ENCODE measurements at places on chromosomes 6 and 20.

DNA sequence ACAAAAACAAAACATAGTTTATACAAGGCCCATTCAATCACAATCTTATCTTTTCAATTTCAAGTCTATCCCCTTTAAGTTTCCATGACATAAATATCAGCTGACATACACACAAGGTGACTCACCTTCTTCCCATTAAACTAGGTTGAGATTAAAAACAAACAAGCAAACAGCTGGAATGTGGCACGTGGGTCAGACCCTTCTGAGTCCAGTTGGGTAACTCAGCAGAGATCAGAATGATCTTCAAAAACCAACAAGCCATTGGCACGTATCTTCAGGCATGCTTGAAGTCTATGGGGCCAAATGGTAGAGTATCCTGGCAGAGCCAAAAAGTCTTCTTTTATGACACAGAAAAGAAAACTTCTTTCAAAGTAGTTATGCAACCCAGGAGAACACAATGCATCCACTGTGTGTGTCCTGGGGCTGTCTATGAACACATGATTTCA lies 603.5 kb upstream of the CITED2 start:
- DNase-seq, result no peak

GRCh38 chr6:110395221-110395620 lies 20.2 kb downstream of the DDO start:
- DNase-seq, result no peak

- DNase-seq, result no peak
Observed at GRCh38 chr6:26071135-26071534, 16.1 kb upstream of the HFE start.

DNA sequence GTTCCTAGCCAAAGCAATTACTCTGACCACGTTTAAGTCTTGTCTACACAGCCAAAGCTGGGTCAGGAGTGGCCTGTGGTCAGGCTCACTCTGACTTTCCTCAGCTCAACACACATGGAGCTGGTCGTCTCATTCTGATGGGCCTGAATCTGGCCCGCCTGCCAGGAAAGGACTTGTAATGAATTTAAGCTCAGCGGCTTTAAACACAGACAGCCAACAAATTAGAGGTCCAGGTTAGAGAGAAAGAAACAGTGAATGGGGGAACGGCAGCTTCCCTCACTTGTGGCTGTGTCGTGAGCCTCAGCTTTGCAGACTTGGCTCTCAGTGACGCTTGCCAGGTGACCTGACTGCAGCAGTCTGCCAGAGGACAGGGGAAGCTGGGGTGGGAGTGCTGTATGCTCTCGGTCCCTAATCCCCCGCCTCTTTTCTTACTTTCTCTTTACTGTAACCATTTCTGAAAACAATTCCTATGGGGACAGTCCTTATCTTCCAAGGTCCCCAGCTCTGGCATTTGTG lies 121.9 kb upstream of the AGPAT4 start:
- DNase-seq, result no peak

- DNase-seq, result no peak
Observed at GRCh38 chr6:19999319-20000191, 162.4 kb downstream of the ID4 start.

GRCh38 chr6:113047932-113048331 lies 700.8 kb downstream of the RFPL4B start:
- DNase-seq, result no peak

DNA sequence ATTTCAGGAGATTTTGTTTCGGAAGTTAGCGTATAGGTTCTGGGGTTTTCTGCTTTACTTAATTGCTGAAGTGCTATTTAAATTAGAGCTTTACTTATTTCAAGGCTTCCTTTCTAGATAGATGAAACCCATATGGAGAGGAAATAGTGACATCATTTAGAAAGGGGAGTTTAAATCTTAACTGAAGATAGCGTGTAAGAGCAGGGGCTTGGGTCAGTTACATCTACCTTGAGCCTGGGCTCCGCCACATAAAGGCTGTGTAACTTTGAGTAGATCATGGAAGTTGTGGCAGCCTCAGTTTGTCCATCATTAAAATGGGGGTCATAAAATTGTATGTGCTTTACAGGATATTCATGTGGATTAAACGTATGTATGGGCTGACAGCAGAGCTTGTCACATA lies 4.7 kb downstream of the CDS2 start:
- no peak for DNase-seq

GRCh38 chr6:105483492-105483891 lies 80.6 kb upstream of the PREP start:
- no peak for DNase-seq

DNA sequence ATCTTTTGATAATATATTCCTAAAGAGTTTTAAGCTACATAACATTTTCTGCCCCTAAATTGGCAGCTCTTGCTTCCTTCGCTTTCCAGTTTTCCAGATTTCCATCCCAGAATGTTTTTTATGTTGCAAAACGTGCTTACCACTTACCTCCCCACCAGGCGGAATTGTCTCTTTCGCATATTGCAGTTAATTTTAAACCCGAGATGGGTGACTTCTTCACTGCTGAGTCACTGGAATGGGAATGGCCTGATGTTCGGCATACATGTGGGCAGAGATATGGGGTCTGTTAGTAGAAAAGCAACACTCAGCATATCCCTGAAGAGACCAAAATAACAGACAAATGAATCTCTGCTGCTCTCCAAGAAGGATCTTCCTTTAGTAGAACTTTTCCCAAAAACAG lies 491.2 kb downstream of the PREX1 start:
- no peak for DNase-seq

DNA sequence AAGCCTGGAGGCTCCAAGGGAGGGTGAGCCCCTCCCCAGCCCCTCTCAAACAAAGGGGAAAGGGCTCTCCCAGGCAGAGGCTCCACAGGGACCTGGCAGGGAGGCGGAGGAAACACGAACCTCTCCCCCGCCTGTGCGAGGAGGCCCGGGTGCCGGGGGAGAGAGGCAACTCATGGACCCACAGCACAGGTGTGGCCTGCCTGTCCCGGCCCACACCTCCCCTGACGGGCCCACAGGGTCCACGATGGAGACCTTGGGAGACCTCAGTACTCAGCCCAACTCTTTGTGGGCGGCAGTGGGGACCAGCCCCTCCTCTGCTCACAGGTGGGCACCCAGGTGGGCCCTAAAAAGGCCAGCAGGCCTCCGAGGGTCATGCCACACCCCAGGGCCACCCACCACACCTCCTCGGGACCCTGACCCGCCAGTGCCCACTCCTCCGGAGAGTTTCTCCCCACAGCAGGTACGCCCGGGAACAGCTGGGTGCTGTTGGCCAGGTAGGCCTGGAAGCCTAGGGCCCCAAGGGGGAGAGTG lies 12.2 kb downstream of the LAMA5 start:
- no peak for DNase-seq

DNA sequence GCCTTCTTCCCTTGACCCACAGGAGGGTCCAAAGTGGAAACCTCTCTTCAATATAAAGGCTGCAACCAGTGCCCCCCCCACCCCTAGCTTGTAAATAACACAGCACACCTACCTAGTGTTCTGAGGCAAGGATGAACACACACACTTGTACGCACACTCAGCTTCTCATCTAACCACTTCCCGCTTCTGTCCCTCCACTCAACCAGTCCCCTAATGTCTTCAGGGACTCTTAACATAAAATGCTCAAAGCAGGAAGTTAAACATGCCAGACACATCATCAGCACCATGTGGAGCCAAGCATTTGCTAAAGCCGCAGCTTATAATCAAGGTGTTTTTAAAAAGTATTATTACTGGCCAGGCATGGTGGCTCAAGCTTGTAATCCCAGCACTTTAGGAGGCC lies 35.3 kb downstream of the FOXQ1 start:
- DNase-seq, result no peak

DNA sequence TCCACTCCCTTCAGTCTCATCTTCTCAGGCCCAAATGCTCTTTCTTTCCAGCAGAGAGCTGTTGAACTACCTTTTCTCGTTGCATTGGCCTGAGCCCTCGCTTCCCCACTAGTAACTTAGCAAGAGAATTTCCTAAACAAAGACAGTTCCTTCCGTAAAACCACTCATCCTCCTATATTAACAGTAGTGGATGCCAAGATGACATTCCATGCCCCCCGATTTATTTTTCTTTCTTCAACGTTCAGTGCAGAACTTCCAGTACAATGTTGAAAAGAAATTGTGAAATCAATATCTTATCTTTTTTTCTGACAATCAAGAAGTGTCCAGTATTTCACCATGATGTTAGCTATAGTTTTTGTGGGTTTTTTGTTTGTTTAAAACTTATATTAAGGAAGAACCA lies 45.8 kb downstream of the SOX4 start:
- DNase-seq, result no peak

- no peak for DNase-seq
Observed at GRCh38 chr6:13916230-13916944, 8.4 kb upstream of the RNF182 start.

DNA sequence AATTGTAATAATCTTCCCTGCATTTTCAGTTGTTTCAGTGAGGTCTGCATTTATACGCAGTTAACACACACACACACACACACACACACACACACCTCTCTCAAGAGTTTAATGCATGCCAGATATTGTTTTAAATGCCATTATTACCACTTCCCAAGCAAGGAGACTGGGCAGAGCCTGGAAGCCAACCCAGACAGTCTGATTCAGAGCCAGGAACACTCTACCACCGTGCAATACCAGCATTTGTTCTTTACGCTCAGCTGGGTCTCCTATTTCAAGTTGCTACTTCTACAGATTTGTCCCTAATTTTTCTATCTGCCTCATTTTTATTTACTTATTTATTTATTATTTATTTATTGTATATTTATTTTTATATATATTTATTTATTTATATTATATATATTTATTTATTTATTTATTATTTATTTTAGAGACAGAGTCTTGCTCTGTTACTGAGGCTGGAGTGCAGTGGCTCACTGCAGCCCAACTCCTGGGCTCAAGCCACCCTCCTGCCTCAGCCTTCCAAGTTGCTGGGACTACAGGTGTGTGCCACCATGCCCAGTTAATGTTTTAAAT lies 68.4 kb downstream of the PCSK2 start:
- no peak for DNase-seq

GRCh38 chr6:221531-222349 lies 70.5 kb upstream of the DUSP22 start:
- DNase-seq, result no peak

DNA sequence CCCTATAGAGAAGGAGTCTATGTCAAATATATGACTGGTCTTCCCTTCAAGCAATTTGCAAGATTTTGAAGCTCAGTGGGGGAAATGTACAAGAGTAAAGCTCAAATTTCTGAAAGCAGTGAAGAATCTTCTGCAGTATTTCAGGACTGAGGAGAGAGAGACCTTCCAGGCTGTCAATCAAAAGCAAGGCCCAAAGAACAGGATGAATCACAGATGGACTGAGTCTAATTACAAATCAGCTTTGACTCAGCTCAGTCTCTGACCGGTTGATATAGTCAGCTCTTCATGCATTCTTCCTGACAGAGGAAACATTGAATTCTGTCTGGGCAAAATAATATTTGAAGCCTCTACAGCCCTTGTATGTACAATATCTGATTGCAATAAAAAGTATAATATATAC lies 7.7 kb upstream of the HTR1B start:
- no peak for DNase-seq

DNA sequence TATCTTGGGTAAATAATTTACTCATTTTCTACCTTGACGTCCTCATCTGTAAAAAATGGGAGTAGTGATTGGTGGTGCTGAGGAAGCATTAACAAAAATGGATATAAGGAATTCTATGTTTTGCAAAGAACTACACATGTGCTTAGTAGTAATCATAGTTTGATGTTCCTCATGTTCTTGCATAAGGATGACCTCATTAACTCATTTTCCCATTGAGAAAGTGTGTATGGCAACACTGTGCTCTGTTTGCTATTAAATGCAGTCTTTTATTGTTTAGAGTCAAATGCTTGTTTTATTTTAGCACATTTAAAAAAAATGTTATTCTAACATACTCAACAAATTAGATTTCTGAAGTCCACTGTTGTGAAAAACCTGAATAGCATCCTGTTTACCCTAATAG lies 211.2 kb upstream of the RSPO3 start:
- DNase-seq, result no peak

DNA sequence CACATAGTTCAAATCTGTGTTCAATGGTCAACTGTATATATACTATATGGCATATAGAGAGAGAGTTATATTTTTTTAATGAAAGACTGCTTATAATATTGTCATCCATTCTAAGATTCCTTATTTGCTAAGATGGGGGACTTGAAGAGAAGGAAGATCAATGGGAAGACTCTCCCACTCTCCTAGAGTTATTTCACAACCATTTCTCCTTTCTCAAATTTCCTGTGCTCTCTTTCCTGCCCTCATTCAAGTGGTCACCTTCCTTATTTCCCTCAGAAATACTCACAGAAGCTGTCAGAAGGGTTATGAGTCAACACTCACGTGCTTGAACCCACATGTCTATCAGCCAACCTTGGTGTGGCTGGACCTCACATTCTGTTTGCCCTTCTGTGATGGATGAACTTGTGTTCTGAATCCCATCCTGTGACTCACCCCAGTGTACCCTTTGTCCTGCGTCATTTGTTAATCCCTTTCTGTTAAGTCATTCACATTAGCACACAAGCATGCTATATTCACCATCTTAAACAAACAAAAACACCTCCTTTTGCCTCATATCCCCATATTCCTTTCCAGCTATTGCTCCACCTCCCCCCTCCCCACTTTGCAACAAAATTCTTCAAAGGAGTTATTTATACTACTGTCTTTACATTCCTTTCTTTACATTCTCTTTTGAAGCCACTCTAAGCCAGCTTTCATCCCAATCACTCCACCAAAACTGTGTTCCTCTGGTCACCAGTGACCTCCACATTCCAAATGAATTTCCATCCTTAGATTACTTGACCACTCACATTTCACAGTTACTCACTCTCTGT lies 279.3 kb upstream of the TCF21 start:
- no peak for DNase-seq

GRCh38 chr20:44745598-44746366 lies at the start of gene KCNK15:
KCNK15 (plus strand) TSS chr20:44745865; CDS start chr20:44745911, 46 bp downstream.
- peak; percentile 41 for DNase-seq

DNA sequence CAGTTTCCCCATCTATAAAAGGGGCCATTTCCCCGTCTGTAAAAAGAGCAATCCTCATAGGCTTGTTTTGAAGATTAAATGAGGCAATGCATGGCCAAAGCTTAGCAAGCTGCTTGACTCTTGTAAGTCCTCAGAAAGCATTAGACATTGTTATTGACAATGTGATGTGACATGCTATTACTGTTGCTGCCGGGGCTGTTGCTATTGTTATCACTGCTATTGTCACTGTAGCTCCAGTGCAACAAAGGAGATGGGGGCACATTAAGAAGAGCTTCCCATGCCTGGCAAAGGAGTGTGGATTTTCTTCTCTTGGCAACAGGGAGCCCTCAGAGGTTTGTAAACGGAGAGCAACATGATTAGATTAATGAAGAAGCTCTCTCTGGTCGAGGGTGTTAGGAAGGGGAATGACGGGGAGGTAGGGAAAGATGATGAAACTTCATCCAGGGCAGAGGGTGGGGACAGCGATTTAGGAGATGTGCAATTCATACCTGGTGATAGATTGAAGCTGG lies 33.1 kb upstream of the FAM83D start:
- no peak for DNase-seq

- no peak for DNase-seq
Observed at GRCh38 chr6:164882236-164882635, 427.2 kb downstream of the C6orf118 start.

DNA sequence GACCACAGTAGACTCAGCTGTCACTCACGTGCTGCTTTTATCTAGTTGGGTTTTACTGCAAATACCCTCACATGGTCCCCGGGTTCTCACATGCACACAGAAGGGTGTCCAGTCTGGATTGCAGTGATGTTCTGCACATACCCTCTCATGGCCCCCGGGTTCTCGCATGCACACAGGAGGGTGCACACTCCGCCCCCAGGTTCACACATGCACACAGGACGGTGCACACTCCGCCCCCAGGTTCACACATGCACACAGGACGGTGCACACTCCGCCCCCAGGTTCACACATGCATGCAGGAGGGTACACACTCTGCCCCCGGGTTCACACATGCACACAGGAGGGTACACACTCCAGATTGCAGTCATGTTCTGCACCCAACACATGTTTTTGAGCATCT lies 224.3 kb downstream of the ERMARD start:
- no peak for DNase-seq
